ENCODE measurements at places on chromosomes 2 and 18.

DNA sequence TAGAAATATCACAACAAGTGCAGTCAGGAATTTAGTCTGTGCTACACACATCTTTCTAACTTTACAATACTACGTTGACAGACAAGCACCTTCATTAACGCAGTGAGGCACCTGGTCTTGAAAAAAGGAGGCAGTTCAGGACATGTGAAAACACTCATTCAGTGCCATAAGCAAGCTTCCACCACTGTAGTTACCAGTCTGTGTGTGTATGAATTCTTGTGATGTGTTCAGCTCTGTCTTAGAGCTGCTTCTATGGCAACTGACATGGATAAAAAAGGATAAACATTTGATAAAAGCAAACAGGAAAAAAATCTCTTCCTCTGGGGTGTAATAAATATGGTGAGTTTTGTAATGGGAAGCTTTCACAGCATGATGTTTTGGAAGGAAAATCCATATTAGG lies 623.8 kb upstream of the NXPH2 start:
- DNase-seq, result no peak

DNA sequence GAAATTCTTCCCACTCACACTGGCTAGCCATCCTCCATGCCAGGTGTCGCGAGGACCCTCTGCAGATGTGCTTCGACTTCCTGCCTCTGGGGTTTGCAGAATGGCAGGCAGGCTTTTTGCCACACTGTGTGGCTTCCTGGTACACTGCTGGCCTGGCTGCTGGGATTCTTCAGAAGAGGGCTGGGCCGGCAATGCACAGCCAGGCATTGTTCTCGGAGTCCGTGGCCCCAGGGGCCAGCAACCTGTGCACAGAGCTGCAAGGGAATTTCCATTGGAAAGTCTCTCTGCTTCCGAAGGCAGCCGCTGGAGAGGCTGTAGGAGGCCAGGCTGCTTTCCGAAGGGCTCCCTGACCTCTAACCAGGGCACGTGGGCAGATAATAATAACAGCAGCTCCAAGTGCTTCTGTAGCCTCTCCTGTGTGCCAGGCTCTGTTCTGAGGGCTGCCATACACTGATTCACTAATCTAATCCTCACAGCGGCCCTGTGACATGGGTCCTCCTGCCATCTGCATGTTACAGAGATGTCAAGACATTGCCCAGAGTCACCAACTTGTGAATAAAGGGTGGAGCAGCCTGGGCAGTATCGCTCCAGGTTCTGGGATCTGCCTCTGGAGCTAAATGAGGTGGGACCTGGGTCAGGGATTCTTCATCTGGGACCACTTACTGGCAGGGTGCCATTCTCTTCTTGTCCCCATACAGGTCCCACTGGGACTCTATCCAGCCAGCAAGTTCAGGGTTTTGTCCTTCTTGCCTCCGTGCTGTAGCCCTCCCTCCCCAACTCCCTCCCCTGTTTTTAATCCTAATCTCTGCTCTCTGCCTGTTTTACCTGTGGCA lies 5.0 kb downstream of the LDLRAD4 start:
- no peak for DNase-seq

DNA sequence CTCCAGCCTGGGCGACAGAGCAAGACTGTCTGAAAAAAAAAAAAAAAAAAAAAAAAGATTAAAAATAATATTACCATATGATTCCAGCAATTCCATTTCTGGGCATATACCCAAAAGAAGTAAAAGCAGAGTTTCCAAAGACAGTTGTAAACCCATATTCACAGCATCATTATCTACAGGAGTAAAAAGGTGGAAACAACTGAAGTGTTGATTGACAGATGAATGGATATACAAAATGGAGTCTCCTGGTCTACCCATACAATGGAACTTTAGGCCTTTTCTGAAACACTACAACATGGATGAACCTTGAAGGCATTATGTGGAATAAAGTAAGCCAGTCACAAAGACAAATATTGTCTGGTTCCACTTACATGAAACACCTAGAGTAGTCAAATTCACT lies 5.7 kb downstream of the RNU4ATAC start:
- no peak for DNase-seq

GRCh38 chr2:221552291-221552690 lies 19.8 kb downstream of the EPHA4 start:
- no peak for DNase-seq

DNA sequence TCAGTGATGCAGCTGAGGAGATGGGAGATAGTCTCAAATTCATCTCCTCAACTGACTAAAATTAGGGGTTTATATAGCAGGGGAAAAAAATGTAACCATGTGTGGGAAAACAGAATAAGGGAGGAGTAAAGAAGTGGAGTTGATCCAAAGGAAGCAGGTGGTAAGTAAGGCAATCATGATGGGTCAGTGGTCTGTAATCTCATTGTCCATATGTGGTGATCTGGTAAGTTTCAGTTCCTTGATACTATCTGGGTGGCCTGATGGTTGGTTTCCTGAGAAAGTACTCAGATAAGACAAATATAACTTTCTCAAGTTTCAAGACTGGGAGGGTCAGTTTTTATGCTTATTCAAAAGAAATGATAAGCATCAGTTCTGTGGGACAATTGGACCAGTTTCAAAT lies 312.3 kb upstream of the KCNJ3 start:
- DNase-seq, result no peak

GRCh38 chr2:235146871-235147565 lies 195.2 kb downstream of the SH3BP4 start:
- no peak for DNase-seq

- DNase-seq, result no peak
Observed at GRCh38 chr2:239149501-239149900, 251.3 kb downstream of the HDAC4 start.

- no peak for DNase-seq
Observed at GRCh38 chr18:27223526-27224291, 38.6 kb upstream of the CHST9 start.

- no peak for DNase-seq
Observed at GRCh38 chr2:57497489-57498096, 549.0 kb upstream of the VRK2 start.

DNA sequence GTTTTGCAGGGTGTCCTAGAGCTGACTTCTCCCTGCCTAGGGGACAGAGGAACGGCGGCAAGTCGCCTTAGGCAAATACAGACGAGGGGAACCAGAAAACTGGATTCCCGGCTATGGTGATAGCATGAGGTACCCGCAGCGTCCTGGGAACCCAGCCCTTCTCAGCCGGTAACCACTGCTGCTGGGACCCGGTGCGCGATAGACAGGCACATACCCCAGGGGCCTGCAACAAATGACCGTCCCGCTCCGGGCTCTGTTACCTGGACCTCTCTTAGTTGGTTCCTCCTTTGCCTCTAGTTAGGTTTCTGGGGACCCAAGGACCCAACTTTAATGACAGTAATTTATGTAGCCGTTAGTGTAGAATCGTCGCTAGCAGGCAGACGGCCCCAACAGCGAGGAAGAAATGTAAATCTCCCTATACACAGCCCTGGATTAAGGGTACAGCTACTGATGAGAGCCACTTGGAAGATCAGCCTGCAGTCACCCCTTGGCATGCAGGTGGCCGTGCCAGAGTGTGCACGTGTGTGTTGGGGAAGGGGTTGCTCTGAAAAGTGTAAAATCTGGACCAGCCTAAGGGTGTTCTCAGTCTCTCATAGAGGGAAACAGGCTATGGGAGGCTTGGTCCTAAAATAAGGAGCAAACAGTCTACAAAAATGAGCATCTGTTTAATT lies 819 bp upstream of the SERPINE2 start:
- DNase-seq, result no peak

GRCh38 chr18:46719388-46719787 lies 37.5 kb downstream of the ST8SIA5 start:
- no peak for DNase-seq

GRCh38 chr2:59025157-59025757 lies 784.1 kb upstream of the FANCL start:
- no peak for DNase-seq

DNA sequence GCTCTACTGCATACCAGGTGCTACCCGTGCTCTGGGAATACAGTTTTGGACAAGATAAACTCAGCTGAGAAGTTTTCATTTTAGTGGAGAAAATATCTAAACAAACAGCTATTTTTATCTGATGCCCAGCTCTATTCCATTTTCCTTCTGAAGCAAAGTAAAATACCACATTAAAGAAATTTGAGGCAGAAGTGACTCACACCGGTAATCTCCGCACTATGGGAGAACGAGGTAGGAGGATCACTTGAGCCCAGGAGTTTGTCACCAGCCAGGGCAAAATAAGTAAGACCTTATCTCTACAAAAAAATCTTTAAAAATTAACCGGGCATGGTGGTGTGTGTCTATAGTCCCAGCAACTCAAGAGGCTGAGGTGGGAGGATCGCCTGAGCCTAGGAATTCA lies 416.2 kb upstream of the LYPD1 start:
- DNase-seq, result no peak

GRCh38 chr2:56034258-56034657 lies 110.7 kb upstream of the EFEMP1 start:
- no peak for DNase-seq

DNA sequence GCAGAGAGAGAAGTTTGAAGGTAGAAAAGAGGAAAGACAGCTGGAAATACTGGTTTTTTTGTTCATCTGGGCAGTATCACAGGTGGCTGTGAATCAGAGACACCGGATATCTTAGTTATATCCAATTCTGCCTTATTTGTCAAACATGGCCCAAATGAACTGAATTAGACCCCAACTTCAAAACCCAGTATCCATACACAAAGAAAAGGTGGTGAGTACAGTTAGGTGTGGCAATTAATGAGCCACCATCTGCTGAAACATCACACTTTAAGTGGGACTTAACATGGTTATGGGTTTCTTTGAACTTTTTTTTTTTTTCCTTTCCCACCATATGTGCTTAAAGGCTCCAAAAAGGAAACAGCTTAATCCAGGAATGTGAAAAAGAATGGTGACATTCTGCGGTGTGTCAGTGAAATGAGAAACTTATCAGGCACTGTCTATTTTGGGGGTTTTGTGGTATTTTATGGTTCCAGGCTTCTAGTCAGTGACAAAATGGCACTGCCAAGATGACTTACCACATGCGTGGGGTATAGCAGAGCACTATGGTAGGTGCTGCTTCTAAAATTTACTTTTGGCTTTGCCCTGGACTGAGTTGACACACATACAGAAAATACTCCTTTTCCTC lies 5.0 kb upstream of the TMEM178A start:
- DNase-seq, result no peak

DNA sequence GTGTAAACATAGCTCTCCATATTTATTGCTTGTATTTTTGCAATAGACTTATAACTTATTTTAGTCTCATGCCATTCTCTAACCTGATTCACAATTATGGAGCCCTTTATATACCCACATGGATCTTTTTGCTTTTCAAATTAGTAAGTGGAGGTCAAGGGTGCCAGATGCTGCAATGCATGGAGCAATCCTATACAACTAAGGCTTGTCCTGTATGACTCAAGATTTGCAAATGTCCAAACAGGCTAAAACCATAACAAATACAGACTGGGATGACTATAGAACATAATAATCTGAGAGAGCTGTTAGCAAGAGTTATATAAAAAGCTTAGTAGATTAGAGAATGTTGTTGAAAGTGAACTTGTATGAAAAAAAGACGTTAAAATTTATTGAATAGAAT lies 690.4 kb upstream of the NRXN1 start:
- no peak for DNase-seq

GRCh38 chr2:1665761-1666505 lies 78.4 kb downstream of the PXDN start:
- DNase-seq, result no peak

- DNase-seq, result no peak
Observed at GRCh38 chr2:129914538-129915302, 64.7 kb upstream of the RAB6C start.

- DNase-seq, result no peak
Observed at GRCh38 chr2:176637486-176638166, 368.4 kb downstream of the MTX2 start.

- DNase-seq, result peak; percentile 12
Observed at GRCh38 chr18:13218368-13218991, at the start of gene LDLRAD4. Gene LDLRAD4 (plus strand): TSS chr18:13218760.

- no peak for DNase-seq
Observed at GRCh38 chr18:72235422-72235821, 308.7 kb downstream of the CBLN2 start.

GRCh38 chr2:195664528-195664927 lies 7.5 kb downstream of the SLC39A10 start:
- no peak for DNase-seq

GRCh38 chr18:58565021-58565420 lies 63.9 kb downstream of the ALPK2 start:
- DNase-seq, result no peak

GRCh38 chr18:56173542-56174220 lies 464.7 kb downstream of the TXNL1 start:
- DNase-seq, result no peak

DNA sequence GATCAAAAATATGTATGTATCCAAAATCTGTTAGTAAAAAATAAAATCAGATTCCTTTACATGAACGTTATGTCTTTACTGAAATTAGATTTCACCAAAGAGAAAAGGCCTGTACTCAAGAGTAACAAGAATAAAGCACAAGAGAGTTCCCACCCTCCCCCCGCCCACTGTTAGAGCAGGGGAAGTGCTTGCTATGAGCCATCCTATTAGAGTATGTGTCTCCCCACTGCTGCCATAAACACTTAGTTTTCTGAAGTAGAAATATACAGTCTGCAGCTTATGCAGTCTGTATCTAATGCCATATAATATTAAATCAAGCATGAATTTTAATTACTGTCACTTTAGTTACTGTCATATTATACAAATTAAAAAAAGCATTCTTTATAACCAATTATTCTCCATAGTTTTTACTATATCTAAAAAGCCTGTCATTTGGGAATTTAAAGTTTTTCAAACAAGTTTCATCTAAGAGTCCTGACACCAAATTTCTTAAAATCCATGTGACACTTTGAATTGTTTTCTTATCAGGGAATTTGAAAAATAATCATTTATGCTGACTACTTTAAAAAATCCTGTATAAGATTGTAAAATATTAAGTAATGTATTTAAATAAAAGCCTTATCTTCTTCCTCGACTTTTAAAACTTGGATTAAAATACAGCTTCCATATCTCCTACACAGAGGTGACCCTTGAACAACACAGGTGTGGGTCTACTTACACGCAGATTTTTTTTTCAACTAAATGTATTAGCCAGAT lies 51.8 kb upstream of the GPR75 start:
- no peak for DNase-seq

GRCh38 chr2:3169106-3169870 lies 208.3 kb downstream of the EIPR1 start:
- no peak for DNase-seq

DNA sequence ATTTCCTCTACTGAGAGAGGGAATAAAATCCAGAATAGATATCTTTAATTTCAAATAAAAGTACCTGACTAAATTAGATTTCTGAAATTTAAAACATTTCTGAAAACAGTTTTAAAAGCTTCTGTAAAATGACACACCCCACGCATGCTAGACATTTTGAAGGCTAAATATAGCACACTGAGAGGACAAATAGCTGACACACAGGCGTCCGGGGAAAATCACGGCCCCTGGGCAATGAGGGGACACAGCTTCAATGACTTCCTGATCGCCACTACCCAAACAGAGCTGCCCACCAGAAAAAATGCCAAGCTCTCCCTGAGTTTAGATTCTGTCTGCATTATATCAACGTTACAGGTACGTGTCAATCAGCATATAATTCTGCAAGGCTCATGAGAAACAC lies 10.9 kb downstream of the TBC1D8 start:
- no peak for DNase-seq

- DNase-seq, result no peak
Observed at GRCh38 chr2:121595012-121595891, 54.0 kb downstream of the CLASP1 start.

- no peak for DNase-seq
Observed at GRCh38 chr2:13230221-13230620, 513.5 kb downstream of the TRIB2 start.
